ENCODE measurements at places on chromosomes 16 and 17. TPM values are rescaled to one million over a fixed set of nuclear protein-coding genes. Genes with fewer than 3 reads are reported as not detected.

The AGRP gene
- polyA plus RNA-seq = not detected

The KCNJ18 gene
- polyA plus RNA-seq = not detected

- H3K4me3 ChIP-seq = no peak overlapping the region
- no peak overlapping the region for H3K27ac ChIP-seq
- no peak for DNase-seq
- H3K4me1 ChIP-seq = peaks cover 10% of the 10 kb centered on the region
- H3K36me3 ChIP-seq = peaks cover 5% of the 10 kb centered on the region
Measured at GRCh38 chr17:28194382-28194781, 124.6 kb upstream of the TMEM97 start.

DNA sequence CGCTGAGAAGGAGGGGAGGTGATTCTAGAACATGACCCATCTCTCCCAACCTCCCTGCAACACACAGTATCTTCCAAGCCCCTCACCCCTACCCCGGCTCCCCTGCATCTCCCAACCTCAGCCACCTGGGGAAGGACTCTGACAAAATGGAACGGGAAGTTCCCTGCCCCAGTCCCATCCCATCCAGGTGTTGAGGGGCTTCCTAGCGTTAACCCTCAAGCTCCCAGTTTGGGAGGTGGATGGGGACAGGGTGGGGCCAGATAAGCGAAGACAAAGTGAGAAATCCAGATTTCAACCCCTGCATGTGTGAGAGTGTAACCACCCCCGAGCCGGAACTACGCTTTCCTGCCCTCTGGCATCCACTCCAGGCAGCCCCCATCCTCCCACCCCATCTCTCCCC lies 1.8 kb downstream of the ZSCAN10 start:
- no peaks in the 10 kb centered on the region for H3K36me3 ChIP-seq
- H3K27ac ChIP-seq = no peak overlapping the region
- DNase-seq = no peak

- no peaks in the 10 kb centered on the region for H3K36me3 ChIP-seq
- H3K4me1 ChIP-seq = peaks cover 8% of the 10 kb centered on the region
- no peak overlapping the region for H3K4me3 ChIP-seq
- no peak for DNase-seq
Measured at GRCh38 chr17:48269209-48269608, 160.8 kb downstream of the SKAP1 start.

The ARSG gene
- polyA plus RNA-seq = 3.9 TPM

DNA sequence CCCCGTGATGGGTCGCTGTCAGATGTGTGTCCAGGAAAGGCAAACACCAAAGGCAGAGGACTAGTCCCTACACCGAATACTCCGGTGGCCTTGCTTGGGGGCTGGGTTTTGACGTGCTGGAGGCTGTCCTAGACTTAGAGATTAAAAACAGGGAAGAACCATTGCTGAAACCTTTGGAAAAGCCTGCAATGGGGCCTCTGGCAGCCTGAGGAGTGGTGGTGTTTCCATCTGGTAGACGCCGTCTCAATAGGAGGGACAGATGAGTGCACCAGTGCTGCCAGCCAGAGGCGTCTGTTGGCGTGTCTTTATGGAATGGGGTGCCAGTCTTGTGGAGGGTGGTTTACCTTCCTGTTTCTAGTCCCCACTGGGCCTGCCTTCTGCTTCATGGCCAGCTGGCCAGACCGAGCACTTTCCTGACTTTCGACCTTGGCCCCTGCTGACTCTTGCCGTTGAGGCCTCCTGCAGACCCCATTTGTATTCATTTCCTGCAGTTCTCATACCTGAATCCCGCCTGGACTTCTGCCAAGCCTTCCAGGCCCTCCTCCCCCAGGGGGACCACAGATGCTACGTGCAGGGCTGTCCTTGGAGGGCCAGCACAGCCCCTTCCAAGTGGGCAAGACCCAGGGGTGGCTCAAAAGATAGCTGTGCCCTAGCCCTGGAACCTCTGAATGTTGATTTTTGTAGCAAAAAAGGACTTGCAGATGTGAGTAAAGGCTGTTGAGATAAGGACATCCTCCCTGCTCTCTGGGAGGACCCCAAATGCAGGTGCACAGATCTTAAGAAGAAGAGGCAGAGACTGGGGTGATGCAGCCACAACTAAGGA lies 1.9 kb upstream of the DNASE1 start:
- no peak for DNase-seq
- peaks cover 24% of the 10 kb centered on the region for H3K36me3 ChIP-seq

DNA sequence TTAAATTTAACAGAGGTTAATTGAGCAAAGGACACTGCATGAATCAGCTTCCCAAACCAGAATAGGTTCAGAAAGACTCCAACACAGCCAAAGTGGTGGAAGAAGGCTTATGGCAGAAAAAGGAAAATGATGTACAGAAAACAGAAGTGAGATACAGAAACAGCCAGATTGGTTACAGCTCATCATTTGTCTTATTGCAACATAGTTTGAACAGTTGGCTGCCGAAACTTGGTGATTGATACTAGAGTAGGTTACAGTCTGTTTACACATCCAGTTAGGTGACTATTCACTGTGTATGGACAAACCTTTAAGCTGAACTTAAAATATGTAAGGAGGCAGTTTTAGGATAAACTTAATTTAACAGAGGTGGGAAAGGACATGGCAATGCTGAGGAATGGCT lies 18.3 kb downstream of the TMEM100 start:
- no peaks in the 10 kb centered on the region for H3K36me3 ChIP-seq
- H3K4me3 ChIP-seq = no peak overlapping the region
- no peaks in the 10 kb centered on the region for H3K4me1 ChIP-seq
- no peak overlapping the region for H3K27ac ChIP-seq

The TPPP3 gene
- 0.91 TPM for polyA plus RNA-seq

The CSF3 gene
- polyA plus RNA-seq = 0.80 TPM
